Foreskin melanocyte (primary cell): ENCODE measurements at places on chromosomes 1 and 21.
A peak's percentile ranks its signal among the peaks of the same experiment; 100 is the strongest.

DNA sequence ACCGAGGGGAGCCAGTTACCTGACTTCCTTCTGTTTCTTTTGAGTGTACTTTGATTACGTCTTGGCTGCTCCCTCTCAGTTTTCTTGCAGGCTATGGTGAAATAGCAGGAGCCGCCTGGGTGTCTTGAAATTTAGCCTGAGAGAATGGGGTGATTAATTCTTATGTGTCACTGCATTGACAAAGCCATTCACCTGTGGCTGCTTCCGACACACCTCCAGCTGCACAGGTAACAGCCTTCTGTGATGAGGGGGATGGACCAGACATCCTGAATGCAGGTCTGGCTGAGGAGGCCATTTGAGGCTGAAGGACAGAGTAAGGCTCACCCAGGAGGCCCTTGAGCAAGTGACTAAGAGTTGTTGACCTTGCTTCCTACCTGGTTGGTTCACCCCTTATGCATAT, 16.5 kb downstream of the CACNA1E start:
- DNase-seq, result no peak

DNA sequence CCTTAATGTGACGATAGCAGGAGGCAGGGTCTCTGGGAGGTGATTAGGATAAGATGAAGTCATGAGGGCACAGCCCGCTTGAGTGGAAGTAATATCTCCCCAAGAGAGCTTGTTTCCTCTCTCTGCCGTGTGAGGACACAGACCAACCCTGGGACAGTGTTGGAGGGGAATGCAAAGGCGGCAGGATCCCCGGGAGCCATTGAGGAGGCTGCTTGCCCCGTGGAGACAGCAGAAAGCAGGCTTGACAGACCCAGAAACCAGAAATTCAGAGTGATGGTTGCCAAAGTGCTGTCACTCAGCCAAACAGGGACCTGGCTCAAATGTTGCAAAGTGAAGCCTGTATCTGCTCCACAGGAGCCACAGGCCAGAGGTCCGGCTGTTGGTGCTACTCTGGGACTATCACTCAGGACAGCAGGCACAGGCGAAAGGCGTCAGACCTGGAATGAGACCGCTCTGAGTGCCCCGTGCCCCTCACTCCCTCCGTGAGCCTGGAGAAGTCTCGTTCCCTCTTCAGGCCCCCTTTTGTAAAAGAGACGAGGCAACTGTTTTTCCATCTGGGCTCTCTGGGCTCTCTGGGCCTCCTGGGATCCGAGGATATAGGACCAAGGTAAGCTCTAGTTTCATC, 96.6 kb upstream of the VANGL1 start:
- DNase-seq, result no peak

- no peak for DNase-seq
Observed at GRCh38 chr1:55285834-55286233, 70.7 kb upstream of the USP24 start.

DNA sequence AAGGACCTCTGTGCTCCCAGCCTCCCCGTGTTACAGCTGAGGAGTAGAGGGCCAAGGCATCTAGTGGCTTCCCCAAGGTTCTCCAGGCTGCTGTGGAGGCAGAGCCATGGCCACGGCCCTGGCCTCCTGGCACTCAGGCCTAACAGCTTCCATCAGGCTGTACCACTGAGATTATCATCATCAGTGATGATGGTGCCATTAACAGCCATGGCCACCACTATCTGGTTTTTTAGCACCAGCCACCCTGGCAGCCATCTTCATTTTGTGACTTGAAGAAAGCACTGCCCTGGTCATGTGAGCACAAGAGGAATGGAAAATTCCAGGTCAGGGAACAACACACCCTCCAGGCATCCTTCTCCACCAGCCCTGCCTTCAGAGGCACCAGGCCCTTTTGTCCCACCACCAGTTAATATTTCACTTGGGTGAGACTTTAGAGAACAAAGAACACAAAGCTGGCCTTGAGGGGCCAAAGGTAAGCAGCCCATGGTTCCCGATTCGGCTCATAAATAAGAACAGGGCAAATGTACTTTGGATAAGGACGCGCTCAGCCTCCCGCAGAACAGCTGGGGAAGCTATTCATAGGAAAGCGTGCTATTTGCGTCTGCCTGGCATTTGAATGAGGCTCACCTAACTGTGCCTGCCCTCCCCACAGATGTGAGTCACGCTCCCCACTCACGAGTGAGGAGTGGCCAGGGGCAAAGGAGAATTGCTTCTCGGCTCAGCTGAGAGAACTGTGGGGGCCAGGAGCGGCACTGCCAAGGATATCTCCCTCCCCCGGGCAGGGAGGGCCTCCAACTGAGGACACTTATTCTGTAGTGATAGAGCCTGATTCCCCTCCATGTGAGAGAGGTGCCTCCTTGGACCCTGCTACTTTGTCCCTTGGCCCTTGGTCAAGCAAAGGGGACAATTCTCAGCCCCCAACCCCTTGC, 95.6 kb downstream of the CD58 start:
- DNase-seq, result no peak

- DNase-seq, result peak; percentile 20
Observed at GRCh38 chr1:7942214-7942921, 1.7 kb upstream of the TNFRSF9 start.

- DNase-seq, result no peak
Observed at GRCh38 chr1:203696673-203697072, 68.3 kb upstream of the LAX1 start.

DNA sequence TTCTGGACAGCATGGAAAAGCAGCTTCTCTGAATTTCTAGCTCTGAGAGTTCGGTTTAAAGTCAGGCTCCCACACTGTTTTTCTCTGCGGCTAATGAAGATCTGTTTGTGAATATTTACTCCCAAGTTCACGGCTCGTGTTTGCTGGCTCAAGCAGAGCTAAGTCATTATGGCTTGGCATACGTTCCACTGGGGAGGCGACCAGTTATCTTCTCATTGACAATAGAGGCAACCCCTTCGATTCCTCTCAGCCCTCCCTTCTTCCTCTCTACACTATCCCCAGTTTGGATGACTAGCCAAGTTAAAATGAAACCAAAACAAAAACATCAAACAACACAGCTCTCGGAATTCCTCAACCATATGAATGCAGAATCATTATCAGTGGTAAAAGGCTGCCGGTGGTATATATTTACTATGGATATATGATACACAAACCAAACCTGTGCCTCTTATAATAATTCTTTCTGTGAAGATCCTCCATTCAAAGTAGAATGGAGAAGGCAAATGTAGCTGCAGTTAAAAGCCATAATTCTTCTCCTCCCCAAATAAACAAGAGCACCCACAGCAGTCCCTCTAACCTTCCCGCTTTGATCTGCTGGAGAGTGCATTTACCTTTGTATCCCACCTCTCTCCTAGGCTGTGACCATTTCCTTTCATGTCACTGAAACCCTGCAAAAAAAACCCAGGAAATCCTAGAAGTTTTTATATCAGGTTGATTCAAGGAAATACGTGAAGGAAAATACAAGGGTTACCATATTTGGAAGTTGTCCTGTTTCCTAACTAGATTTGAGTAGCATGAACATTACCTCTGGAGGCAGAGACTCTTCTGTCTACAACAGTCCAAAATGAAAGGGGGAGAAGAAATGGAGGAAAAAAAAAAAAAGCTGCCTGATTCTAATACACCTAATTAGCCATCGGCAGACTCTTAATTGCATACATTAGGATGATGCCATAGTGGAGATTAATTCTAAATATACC, 108.3 kb upstream of the USH2A start:
- DNase-seq, result no peak

GRCh38 chr1:183110326-183110880, 75.7 kb upstream of the LAMC2 start:
- DNase-seq, result no peak

DNA sequence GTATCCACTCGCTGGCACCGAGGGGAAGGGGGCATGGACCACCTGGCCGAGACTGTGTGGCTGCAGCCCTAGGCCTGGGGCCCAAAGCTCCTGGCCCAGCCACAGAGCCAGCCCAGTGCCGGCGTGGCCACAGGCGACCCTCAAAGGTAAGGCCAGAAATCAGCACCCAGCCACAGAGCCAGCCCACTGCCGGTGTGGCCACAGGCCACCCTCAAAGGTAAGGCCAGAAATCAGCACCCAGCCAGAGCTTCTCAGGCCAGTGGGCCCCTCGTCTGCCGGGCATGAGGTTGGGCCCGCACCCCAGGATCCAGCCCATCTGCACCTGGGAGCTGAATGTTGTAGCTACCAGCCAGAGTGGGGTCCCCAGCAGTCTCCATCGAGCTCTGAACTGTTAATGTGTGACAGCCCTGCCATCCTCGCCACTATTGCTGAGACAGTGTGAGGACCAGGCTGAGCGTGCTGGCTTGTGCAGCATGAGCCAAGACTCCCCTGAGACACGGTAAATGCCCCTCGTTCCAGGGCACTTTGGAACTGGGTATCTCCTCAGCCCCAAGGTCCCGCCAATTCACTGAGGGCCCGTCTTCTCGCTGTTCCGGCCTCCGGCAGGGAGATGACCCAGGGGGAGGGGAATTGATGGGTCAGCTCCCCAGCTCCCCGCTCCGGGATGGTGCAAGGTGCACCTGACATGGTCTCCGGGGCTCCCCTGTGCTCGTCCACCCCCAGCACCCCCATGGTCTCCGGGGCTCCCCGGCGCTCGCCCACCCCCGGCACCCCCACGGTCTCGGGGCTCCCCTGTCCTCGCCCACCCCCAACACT, 4.7 kb upstream of the FTCD start:
- DNase-seq, result no peak

DNA sequence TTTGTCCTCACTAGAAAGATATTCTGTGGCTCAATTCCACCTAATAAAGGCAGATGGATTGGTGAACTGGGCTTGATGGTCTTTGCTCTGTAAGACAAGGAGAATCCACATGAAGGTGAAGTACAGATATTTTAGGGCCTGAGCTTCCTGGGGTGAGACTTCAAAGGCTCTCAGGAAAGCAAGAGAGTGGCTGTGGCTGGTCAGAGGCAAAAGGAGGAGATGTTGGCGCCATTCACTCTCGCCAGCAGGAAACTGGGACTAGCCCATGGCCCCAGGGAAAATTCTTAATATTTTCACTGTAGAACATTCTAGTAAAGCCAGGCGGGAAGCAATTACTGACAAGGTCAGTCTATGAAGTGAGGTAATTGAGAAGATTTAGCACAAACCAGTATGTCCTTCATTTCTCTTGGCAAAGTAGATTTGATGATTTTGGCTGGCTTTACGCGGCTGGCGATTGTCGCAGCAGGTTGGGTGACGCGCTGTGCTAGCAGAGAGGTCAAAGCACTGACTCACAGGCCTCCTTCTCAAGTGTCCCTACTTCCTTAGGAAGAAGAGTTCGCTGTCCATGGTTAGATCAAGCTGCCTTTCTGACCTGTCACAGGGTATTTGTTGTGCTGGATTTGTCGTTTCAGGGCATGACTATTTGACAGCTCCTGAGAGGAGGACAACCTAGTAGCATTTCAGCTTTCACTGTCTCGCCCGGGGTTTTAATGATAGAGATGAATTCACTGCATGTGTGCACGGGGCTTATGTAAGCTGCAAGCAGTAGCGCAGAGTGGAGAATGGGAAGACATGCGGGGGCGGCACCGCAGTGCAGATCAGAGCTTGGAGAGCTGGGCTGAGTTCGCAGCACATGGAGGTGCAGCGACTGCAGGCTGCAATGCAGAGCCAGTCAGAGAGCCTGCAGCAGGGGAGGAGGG, 32.7 kb downstream of the XCL1 start:
- DNase-seq, result no peak

DNA sequence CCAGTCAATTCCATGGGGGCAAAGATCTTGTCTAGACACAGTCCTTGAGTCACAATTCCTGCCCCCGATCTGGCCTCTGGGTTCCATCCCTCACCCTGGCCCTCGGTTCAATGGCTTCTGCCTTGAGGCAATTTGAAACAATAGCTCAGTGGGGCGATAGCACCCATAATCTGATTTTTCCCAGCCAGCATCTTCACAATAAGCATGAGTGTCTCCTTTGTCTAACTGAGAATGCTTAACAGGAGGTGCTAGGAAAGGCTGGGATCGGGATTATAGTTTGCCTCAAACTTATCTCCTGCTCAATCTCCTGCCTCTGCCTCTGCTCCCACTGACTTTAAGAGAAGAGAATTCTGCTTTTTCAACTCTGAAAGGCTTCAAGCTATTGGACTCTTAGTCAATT, 293.9 kb upstream of the PROX1 start:
- DNase-seq, result no peak

GRCh38 chr1:25433389-25434186, 2.9 kb downstream of the MACO1 start:
- DNase-seq, result no peak

DNA sequence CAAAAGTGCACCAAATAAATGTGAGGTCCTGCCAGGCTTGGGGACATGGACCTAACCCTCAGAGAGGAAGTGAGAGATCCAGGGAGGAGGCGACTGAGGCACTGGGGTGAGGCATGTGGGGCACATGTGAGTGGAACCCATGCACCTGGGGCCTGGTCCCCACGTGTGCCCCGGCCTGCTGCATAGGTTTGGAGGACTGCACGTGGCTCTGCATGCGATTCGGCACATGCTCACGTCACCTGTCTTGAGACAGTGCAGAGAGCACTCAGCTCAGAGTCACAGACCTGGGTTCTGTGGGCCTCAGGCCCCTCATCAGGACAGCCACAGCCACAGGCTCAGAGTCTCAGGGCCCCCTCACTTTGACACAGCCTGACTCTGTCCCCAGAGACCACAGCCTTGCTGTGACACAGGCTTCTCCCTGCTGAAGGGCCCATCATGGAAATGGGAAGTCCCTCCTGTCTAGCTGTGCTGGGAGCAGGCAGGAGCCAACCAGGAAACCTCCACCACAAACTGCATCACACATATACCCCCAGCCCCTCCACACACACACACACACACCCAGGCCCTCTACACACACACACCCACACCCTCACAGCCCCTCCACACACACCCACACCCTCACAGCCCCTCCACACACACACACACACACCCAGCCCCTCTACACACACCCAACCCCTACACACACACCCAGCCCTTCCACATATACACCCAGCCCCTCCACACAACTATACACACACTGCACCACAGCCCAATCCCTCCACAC, 48.2 kb downstream of the SLC9A1 start:
- DNase-seq, result no peak

DNA sequence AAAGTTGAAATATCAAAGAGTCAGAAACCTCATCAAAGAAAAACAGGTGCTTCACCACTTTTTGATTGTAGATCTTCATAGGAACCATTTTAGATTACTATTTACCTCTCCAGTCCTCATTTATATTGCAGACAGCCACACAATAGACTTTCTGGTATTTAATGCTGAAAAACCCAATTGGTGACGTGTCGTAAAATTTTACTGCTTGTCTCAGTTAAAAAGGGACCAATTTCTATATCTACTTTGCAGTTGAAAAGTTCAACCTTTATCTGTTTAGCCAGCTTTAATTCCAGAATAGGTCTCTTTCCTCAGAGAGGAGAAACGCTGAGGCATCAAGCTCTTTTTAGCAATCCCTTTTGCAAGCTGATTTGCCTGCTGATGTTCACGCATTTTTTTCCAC, 1722.4 kb downstream of the PLA2G4A start:
- no peak for DNase-seq

- DNase-seq, result no peak
Observed at GRCh38 chr1:210685295-210685650, 356.6 kb downstream of the HHAT start.

GRCh38 chr1:176546825-176547224, 83.8 kb downstream of the PAPPA2 start:
- DNase-seq, result no peak

GRCh38 chr1:235883261-235883927, 16.7 kb upstream of the LYST start:
- peak; percentile 100 for DNase-seq
